ENCODE measurements at places on chromosomes 5 and 9. TPM values are rescaled to one million over a fixed set of nuclear protein-coding genes. Genes with fewer than 3 reads are reported as not detected.

The DHFR gene
- 102 TPM for total RNA-seq

The BHMT2 gene
- total RNA-seq, result not detected

The MAP1B gene
- 0.40 TPM for total RNA-seq

The ASPN gene
- total RNA-seq, result not detected

The OTP gene
- total RNA-seq, result not detected

The FUT7 gene
- 0.06 TPM for total RNA-seq

The GARIN3 gene
- 0.25 TPM for total RNA-seq

The AJM1 gene
- total RNA-seq, result 3.9 TPM

The CREB3 gene
- 33.4 TPM for total RNA-seq

The ACOT12 gene
- total RNA-seq, result not detected

The CARD9 gene
- total RNA-seq, result 1.8 TPM

The PCDHB14 gene
- not detected for total RNA-seq

The CDH9 gene
- not detected for total RNA-seq

The SPATA31C1 gene
- not detected for total RNA-seq

The DCTN4 gene
- total RNA-seq, result 32.9 TPM

The RICTOR gene
- total RNA-seq, result 22.1 TPM

The EIF4E1B gene
- not detected for total RNA-seq

The STARD4 gene
- 50.7 TPM for total RNA-seq

The PDCD1LG2 gene
- total RNA-seq, result 0.51 TPM

The HCN1 gene
- not detected for total RNA-seq

The PPP3R2 gene
- total RNA-seq, result not detected

The CCNJL gene
- not detected for total RNA-seq

The OLFM1 gene
- total RNA-seq, result not detected

The ADAMTS6 gene
- 1.3 TPM for total RNA-seq

The C9 gene
- not detected for total RNA-seq

The SIL1 gene
- 27.2 TPM for total RNA-seq

The INSYN2B gene
- total RNA-seq, result not detected

The FXN gene
- total RNA-seq, result 34.4 TPM
